ENCODE measurements at places on chromosomes 11 and 22.
A peak's percentile ranks its signal among the peaks of the same experiment; 100 is the strongest.

- no peak for DNase-seq
Observed at GRCh38 chr11:43694477-43694876, 13.9 kb downstream of the HSD17B12 start.

- DNase-seq: no peak
Observed at GRCh38 chr11:15726221-15726746, 611.6 kb downstream of the INSC start.

DNA sequence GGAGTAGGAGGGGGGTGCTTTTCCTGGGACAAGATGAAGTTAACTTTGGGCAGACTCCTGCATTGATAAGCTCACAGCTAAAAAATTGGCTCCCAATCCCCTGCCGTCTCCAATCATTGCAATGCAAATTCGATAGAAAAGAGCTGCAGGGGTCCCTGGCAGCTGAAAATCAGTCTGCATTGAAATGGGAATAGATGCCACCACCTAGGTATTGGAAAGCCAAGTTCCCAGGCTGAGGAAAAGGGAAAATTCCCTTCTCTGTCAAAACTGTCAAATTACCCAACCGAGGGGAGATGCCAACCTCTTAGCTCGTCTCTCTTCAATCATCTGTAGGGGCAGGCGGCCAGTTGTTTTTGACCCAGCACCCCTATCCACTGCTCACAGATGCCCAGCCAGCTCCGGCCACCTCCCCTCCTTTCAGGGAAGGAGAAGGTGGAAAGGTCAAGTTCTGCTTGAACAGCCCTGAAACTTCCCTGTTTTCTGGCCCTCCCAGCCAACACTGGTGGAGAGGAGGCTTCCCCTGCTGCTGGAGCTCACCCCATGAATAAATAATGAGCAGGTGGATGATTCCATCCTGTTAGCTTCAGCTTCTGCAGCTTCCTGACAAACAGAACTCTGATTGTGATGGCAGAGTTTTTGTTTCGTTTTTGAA, 916.3 kb downstream of the TBC1D22A start:
- DNase-seq: no peak

DNA sequence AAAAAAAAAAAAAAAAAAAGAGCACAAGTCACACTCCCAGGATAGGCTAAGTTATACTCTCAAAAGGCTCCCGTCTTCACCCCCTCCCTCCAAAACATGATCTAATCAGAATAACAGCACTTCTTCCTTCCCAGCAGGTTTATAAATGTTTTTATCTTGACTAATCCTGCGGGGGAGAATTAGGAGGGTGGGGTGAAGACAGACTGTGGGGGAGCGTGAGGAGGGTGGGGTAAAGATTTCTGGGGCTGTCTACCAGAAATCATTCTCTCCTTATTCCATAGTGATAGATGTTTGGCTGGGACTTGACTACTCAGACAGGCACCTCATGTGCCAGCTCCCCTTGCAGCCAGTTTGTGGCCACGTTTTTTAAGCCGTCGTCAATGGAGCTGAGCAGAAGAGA, 17.0 kb downstream of the KCNE3 start:
- no peak for DNase-seq

DNA sequence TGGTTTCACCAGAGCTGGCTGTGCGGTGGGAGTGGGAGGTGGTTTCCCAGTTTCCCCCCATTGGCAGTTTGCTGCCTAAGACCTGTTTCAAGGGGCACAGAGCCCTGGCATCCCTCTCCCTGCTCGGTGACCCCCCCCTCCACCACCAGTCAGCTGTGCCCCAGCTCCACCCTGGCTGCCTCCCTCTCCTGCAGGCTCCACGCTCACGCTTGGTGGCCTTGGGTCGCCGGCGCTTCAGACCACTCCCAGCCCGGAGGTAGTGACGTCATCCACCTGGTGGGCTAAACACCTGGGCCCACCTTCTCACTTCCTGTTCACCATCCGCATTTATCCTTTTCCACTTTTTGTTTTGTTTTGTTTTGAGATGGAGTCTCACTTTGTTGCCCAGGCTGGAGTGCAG, 7.8 kb downstream of the GAL start:
- DNase-seq: no peak

GRCh38 chr22:21038405-21038804, 6.0 kb upstream of the SLC7A4 start:
- DNase-seq: peak; percentile 56

- DNase-seq: peak; percentile 60
Observed at GRCh38 chr11:36376888-36377758, 81.0 kb downstream of the PRR5L start.

DNA sequence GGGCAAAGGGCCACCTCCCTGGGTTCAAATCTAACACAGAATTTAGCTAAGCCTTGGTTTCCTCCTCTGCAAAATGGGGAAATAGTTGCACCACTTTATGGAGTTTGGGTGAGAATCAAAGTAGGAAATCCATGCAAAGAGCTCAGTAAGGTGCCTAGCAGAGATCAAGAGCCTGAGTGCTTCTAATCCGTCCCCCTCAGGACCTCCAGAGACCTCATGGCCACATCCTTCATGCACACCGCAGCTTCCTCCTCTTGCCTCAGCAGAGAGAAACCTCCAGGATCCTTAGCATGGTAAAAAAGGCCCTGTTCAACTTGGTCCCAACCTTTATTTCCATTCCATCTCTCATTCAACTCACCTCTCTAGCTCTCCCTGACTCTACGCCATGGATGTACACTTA, 37.8 kb upstream of the NAV2 start:
- DNase-seq: no peak

DNA sequence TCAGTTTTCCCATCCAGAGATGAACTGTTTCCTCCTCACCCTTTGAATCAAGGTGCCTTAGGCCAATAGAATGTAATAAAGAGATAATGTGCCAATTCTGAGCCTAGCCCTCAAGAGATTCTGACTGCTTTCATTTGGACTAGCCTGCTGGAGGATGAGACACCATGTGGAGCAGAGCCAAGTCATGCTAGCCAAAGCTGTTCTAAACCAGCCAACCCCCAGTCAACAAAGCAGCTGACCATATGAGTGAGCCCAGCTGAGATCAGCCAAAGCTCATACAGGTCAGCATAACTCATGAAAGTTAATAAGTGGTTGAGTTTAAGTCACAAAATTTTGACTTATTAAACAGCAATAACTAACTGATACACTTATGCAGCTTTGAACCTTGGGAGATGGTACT, 66.7 kb upstream of the DBX1 start:
- DNase-seq: no peak

DNA sequence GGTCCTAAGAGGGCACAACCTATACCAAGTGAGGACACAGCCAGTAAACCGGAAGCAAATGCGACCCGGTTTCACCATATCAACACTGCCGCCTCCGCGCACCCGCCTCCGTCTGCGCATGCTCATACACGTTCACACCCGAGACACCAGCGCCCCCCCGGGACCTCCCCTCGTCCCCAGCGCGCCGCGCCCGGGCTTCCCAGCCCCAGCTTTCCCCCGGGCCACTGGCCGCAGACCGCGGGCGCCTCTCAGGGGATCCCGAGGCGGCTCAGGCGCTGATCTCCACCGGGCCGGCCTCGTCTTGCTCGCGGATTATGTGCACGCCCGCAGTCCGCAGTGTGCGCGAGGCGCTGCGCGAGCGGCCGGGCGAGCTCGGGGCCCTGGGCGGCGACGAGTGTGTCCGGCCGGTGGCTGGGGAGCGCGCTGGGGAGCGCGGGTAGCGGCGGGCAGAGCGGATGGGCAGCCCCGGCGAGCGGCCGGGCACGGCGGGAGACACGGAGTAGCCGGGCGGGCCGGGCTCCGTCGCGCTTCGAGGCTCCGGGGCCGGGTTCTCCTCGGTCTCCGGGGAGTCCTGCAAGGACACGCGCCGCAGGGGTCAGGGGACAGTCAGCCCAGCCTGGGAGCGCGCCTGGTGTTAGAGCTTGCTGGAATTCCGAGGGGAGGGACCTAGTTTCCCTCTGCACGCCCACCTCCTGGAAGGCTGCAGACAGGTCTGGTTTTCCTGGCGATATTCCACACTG, 2.0 kb downstream of the HEPN1 start:
- DNase-seq: peak; percentile 68

GRCh38 chr11:117427356-117427874, 99.8 kb downstream of the CEP164 start:
- no peak for DNase-seq

Measured in fibroblast of pulmonary artery (primary cell).